ENCODE measurements at places on chromosomes 6 and 20. TPM values are rescaled to one million over a fixed set of nuclear protein-coding genes. Genes with fewer than 3 reads are reported as not detected.

ZNF165 gene
- 2.2 TPM for total RNA-seq

UCKL1 gene
- total RNA-seq = 31.5 TPM

- DNase-seq = no peak
- H3K27ac ChIP-seq = no peak overlapping the region
- no peaks in the 10 kb centered on the region for H3K27me3 ChIP-seq
- no peaks in the 10 kb centered on the region for H3K36me3 ChIP-seq
- no peak overlapping the region for H3K4me3 ChIP-seq
Measured at GRCh38 chr6:37988696-37989095, 169.2 kb downstream of the ZFAND3 start.

GRCh38 chr6:10418361-10418861 lies 3.5 kb upstream of the TFAP2A start:
- no peaks in the 10 kb centered on the region for H3K36me3 ChIP-seq
- DNase-seq = no peak
- H3K27me3 ChIP-seq = peaks cover 99% of the 10 kb centered on the region
- H3K4me1 ChIP-seq = peaks cover 27% of the 10 kb centered on the region

DNA sequence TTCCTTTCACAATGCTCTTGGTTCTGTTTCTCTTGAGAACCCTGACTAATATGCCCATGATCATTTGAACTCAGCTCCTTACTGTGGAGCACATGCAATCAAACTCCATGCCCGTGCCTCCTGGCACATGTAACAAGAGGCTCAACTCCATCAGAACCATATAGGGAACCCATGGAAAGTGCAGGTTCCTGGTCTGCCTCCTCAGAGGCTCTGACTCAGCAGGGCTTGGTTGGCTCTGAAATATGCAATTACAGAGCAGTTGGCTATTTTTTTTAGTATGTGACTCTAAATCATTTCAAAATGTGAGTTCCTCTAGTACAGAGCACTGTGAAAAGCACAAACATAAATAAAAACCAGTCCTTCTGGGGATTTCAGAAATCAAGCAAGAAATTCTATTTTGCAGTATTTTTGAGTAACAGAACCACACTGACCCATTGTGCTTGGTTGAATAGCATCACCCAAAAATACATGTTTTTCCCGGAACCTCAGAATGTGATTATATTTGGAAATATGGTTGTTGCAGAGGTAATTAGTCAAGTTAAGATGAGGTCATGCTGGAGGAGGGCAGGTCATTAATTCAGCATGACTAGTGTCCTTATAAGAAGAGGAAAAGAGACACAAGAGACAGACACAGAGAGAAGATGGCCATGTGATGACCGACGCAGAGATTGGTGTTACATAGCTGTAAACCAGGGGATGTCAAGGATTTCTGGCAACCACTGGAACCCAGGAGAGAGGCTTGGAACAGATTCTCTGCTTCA lies 13.2 kb upstream of the MAP3K4 start:
- H3K27ac ChIP-seq = no peak overlapping the region
- peaks cover 8% of the 10 kb centered on the region for H3K4me1 ChIP-seq
- DNase-seq = no peak
- no peaks in the 10 kb centered on the region for H3K27me3 ChIP-seq
- H3K36me3 ChIP-seq = no peaks in the 10 kb centered on the region
- no peak overlapping the region for H3K4me3 ChIP-seq

- H3K36me3 ChIP-seq = no peaks in the 10 kb centered on the region
- H3K4me3 ChIP-seq = no peak overlapping the region
- H3K27ac ChIP-seq = no peak overlapping the region
- H3K27me3 ChIP-seq = peaks cover 16% of the 10 kb centered on the region
- H3K4me1 ChIP-seq = no peaks in the 10 kb centered on the region
Measured at GRCh38 chr6:25629198-25629576, 22.8 kb upstream of the SCGN start.

- no peak overlapping the region for H3K4me3 ChIP-seq
- H3K27ac ChIP-seq = no peak overlapping the region
- peaks cover 43% of the 10 kb centered on the region for H3K4me1 ChIP-seq
- no peak for DNase-seq
- peaks cover 13% of the 10 kb centered on the region for H3K36me3 ChIP-seq
Measured at GRCh38 chr20:46056027-46056833, 27.2 kb downstream of the SLC12A5 start.

- no peak overlapping the region for H3K27ac ChIP-seq
- no peaks in the 10 kb centered on the region for H3K36me3 ChIP-seq
- H3K4me1 ChIP-seq = peaks cover 29% of the 10 kb centered on the region
- no peaks in the 10 kb centered on the region for H3K27me3 ChIP-seq
Measured at GRCh38 chr6:159104163-159104925, 59.6 kb upstream of the TAGAP start.

GRCh38 chr20:51678026-51678697 lies 90.0 kb downstream of the ATP9A start:
- peaks cover 22% of the 10 kb centered on the region for H3K36me3 ChIP-seq
- no peaks in the 10 kb centered on the region for H3K4me1 ChIP-seq
- H3K4me3 ChIP-seq = no peak overlapping the region
- no peak for DNase-seq
- H3K27me3 ChIP-seq = no peaks in the 10 kb centered on the region
- H3K27ac ChIP-seq = no peak overlapping the region

- H3K4me3 ChIP-seq = no peak overlapping the region
- no peaks in the 10 kb centered on the region for H3K4me1 ChIP-seq
- DNase-seq = no peak
- H3K27ac ChIP-seq = no peak overlapping the region
- peaks cover 53% of the 10 kb centered on the region for H3K27me3 ChIP-seq
- H3K36me3 ChIP-seq = no peaks in the 10 kb centered on the region
Measured at GRCh38 chr20:62714799-62715198, 6.2 kb downstream of the NTSR1 start.

GRCh38 chr6:119322034-119322433 lies 27.5 kb downstream of the MAN1A1 start:
- no peak overlapping the region for H3K4me3 ChIP-seq
- no peak overlapping the region for H3K27ac ChIP-seq
- no peaks in the 10 kb centered on the region for H3K4me1 ChIP-seq
- DNase-seq = no peak
- no peaks in the 10 kb centered on the region for H3K27me3 ChIP-seq
- no peaks in the 10 kb centered on the region for H3K36me3 ChIP-seq
